ENCODE measurements at places on chromosomes 12 and 14.

DNA sequence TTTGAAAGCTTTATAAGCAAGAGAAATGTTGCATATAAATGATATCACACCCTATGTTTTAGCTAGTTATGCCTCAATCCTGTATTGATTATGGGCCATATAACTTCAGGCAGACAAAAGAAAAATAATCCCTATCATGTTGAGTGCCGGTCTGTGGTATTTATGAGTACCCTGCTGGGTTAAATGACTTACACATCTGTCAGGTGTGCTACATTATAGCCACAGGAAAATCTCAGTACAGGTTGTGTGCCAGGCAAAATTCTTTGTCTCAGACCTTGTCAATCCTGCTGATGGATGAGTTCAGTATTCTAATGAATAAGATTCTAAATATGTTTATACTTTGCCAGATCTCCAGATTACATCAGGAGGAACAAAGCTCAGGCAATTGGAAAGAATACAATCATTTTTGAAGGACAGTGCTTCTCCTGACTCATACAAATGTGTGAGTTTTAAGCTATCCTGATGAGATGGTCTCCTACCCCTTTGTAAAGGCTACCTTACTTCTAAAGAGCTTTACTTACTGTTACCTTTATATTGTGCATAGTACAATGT lies 109.8 kb upstream of the FOXG1 start:
- no peak for DNase-seq

DNA sequence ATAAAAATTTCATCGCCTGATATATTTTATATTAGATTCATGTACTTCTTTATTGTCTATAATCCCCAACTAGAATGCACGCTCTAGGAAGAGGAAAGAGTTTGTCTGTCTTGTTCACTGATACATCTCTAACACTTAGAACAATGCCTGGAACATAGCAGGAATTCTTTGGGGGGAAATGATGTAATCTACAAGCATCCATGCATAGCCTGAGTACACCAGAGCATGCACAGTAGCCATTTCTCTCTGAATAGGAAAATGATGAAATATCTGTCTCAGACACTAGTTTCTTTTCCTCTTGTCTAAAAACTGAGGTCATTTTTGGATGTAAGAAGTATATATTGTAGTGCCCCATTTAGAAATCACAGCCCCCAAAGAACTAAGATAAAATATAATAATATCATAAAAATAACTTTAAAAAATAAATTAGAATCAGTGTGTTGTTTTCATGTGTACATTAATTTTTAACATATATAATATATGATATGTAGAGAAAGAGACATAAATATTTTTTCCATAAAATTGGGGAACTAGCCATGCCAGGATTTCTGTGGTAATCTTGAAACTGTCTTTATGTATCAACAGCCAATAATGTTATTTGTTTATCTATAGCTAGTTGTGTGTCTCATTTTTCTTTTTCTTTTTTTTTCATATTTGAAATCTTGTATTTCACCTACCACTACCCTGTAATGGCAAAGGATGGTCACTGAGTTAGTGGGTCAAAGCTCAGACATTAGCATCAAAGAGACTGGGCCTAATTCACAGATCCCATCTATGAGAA lies 155.6 kb upstream of the TMCC3 start:
- DNase-seq, result no peak

GRCh38 chr14:96567289-96567899 lies 65.2 kb downstream of the PAPOLA start:
- DNase-seq, result no peak

GRCh38 chr14:77204459-77204771 lies 22.8 kb downstream of the TMEM63C start:
- DNase-seq, result no peak

DNA sequence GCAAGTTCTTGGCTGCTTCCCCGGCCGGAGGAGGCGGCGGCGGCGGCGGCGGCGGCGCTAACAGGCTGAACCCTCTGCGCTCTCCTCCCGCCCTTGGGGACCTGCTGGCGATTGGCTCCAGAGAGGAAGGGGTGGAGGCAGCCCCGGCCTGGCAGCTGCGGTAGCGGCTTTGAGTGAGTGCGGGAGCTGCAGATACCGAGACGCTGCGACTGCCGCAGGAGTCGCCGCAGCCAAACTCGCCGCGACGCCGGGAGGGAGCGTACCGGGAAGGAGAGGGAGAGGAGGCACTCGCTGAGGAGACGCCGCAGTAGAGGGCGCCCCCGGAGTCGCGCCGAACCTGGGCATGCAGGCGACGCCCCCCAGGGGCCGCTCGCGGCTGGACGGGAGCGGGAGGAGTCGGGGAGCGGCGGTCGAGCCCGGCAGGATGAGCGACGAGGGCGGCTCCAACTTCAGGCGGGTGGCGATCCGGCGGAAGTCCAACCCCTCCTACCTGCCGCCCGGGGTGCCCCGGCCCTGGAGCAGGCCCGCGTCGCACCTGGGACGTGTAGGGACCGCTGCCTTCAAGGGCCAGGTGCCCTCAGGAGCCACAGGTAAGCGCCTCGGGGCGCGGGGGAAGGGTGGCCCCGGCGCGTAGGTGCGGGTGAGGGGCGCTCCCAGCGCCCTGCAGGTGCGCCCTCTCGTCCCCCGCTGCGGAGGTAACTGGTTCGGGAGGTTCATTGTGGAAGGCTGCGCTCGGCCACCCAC lies at the start of gene FGD4:
FGD4 (plus strand) TSS at position 189 of the 744 bp plus-strand sequence.
- no peak for DNase-seq

GRCh38 chr14:56821177-56821576 lies 10.9 kb upstream of the OTX2 start:
- no peak for DNase-seq

DNA sequence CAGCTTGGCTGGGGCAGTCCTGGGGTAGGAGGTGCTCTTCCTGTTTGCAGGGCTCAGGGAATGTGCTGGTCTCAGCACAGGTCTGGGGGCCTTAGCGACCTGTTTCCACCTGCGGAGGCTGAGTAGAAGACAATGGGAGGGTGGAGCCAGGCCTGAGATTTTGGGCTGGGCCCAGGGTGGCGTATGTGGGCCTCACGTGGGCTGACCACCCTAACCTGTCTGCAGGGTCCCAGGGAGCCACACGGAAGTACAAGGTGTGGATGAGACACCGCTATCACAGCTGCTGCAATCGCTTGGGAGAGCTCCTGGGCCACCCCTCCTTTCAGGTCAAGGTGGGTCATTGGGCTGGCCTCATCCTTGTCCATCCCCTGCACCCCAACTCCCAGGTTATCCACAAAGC lies 1.1 kb downstream of the NOC4L start:
- DNase-seq, result no peak

DNA sequence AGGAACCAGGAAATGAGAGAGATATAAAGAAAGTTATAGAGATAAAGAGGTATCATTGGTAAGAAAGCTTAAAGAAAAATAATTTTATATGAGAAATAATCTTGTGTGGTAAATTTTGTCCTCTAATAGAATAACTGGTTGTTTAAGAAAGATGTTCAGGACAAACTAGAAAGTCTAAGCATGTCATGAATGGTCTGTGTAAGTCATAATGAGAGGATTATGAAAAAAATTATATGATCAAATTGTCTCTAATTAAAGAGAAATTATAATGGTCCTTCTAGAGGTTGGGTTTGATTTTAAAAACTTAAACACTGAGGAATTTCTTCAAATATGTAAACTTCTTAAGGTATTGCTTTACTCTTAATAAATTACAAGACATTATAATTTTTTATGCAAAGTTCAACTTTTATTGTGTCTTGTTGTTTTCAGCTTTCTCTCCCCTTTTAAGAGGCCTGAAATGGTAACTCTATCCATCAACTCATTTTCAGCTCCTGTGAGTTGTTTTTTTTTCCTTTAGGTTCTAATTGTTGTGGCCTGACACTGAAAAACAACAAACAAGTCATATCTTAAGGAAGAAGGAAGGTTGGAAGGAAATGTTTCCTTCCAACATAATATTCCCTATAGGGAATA lies 88.2 kb upstream of the CNOT2 start:
- DNase-seq, result no peak

DNA sequence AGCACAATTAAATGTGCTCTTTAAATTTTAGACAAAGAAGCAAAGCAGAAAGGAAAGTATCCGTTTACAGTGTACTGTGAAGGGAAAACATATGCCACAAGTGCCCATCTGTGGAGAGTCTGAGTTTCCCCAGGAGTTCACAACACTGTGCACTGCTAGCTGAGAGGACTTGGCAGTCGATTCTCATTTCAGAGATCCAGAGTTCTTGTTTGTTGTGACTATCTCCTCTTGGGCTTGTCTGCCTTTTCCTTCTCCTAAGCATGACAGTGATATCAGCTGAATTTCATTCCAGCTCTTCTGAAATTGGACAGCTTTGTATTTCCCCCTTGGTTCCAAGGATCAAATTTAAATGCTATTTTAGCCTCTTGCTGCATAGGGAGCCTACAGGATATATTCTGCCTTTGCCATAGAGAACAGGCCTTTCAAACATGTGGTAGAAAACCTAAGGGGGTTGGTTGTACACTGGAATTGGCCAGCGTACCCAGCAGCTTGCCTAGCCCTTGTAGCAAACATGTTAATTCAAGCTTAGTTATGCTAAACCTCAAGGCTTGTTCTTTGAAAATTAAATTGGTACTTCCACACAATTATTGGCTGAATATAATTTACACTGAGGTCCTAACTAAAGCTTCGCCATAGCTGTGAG lies 259.2 kb upstream of the NOVA1 start:
- DNase-seq, result no peak

DNA sequence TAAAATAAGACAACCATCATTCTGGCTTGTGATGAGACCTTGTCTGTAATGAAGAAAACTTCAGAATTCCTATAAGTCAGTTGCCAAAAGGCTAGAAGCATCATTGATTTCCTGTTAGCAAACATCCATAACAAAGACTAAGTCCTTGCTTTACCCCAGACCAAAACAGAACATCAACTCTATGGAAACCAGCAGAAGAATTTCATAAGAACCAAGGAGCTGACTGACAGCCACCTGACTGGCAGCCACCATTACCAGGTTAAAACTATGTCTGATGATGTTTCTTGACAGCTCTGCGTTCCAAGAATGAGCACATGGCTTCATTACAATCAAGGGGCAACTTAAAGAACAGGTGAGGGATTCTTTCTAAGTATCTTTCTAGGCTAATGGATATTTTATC lies 29.3 kb downstream of the HECTD4 start:
- no peak for DNase-seq

DNA sequence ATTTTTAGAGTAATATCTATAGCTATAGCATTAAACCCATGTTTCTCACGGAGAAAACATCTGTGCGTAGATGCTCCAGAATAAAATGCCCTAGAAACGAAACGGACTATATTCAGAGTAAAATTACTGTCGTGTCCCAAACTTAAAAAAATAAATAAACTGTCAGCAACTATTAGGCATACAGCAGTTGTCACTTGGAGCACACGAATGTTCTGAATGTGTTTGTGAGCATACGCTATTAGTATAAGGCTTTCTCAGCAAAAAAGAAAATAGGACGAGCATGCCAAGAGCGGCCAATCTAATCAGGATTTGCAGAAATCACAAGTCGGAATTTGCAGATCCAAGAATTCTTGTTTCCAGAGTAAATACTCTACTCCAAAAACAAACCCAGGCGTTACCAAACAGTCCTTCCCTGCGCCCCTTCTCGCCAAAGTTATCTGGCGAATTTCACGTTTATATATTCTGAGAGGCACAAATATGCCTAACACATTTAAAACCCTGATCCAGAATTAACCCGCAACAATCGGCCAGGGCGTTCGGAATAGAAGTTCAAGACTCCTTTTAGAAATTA lies 836 bp downstream of the PTPN21 start:
- no peak for DNase-seq

- DNase-seq, result no peak
These were observed 127.2 kb upstream of the DAAM1 start for GRCh38 chr14:59061292-59061691.

DNA sequence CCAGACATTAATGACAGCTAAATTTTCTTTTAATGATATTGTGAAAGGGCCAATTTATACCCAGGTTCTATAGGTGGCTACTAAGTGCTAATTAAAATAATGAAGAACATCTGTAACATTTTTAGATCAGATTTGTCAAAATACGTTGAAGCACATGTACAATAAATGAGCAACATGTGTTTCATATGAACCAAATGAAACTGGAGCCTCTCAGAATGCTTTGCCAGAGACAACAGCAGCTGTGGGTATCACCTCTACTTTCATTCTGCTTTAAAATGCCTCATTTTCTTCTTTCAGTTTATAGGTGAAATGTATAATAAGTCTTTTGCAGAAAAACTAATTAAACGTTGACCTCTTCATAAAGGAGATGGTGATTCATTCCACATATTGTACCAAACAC lies 26.1 kb upstream of the MYF6 start:
- DNase-seq, result no peak

GRCh38 chr12:90940872-90941499 lies 14.0 kb downstream of the CCER1 start:
- no peak for DNase-seq

DNA sequence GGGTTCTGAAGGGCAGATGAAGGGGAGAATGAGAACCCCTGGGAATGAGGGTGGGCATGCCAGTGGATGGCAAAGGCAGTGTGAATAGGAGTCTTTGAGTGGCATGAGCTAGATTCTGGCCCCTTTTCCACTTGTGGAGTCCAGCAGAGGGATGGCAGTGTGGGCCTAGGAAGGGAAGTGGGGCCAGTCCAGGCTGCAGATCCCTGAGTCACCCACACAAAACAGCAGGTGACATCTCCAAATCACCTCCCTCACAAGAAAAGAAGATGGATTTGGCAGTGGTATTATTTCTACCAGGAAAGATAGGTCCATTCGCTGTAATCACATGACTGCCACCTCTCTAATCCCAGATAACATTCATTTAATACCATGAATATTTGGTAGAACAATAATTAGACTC lies 151.3 kb downstream of the TTC7B start:
- DNase-seq, result no peak

DNA sequence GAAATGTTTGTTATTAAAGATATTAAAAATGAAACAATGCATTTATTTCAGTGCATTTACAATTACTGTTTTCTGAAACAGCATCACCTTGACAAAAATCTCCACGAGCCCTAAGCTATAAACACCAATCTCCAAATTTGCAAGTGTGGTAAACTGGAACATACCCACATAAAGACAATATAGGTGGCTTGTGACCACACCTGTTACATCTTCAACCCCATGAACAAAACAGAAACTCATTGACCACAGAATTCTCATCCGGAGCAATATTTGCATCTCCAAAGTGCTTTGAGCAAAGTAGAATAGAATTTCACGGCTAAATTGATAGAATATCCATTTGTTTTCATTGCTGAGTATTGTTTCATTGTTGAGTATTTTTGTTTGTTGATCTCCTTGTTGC lies 375.2 kb upstream of the FLRT2 start:
- DNase-seq, result no peak

- no peak for DNase-seq
These were observed 1.8 kb downstream of the PLBD2 start for GRCh38 chr12:113359939-113360748.

- DNase-seq, result no peak
These were observed 3.3 kb downstream of the DCAF5 start for GRCh38 chr14:69149461-69150244.

DNA sequence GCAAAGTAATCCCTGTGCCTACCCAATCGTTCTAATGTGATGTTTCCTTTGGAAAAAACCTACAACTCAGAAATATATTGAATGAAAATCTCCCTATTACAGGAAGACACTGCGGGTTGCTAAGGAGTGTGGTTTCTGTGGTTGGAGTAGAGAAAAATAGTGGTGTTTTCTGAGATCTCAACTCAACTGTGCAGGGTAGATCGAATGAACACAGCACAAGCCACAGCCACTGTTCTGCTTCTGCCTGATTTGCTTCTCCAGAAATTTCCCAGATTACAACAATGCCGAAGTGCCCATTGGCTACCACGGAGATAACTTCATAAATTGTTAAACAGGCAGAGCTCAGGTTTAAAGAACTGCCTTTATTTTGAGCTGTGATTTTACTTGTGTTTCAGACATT lies 480.4 kb downstream of the DIO2 start:
- no peak for DNase-seq

All from stimulated activated CD4-positive, alpha-beta T cell treated with anti-CD3 and anti-CD28 coated beads, Interleukin-1b, Interleukin-23, amount 100 ng/mL, for 4 hours (primary cell).